ENCODE measurements at places on chromosomes 7 and 10.

DNA sequence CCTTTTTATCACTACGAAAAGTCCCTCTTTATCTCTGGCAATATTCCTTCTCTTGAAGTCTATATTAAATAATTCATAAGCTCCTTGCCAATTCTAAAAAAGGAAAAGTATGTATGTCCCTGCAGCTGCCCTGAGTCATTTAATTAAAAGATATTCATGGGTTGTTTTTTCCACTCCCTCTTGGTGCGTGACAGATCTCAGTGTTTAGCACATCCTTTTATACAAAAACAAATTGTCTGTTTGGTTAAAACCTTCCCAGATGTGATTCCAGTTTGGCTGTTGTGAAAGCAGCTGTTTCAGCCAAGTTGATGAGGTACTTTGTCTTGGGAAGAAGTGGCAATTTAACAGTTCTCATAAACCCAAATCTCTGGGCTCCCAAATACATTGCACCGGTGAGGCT lies 33.8 kb upstream of the PRLHR start:
- no peak for DNase-seq

- DNase-seq, result no peak
These were observed 158.1 kb downstream of the CTNNA3 start for GRCh38 chr10:67537906-67538305.

- no peak for DNase-seq
These were observed 28.8 kb upstream of the HECTD2 start for GRCh38 chr10:91381257-91381891.

DNA sequence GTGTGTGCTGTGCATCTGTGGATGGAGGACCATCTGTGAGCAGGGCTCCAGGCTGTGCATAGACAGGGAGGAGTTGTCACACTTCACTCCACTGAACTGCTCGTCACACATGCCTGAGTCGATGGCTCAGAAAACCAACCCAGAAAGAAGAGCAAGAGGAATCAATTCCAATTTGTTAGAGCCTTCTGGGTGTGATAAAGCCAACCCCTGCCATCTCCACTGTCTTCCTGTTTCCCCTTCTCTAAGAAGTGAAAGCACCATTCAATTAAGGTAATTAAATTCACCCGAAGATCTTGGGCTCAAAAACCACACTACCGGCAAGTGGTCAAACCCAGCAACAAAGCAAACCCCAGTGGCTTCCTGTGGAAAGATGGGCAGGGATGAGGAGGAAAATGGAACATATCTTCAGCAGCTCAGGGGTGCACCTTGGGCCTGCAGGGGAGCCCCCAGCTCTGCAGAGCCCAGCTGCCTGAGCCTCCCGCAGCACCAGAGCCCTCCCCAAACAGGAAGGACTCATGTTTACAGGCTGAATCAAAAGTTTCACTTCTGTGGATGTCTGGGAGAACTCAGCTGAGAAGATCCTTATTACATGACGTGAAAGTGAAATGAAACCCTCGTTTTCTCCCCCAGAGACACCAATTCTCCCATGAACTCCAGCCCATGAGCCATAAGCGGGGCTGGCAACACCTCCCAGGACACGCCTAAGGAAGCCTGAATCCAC lies 10.9 kb downstream of the C10orf71 start:
- no peak for DNase-seq

- peak; percentile 32 for DNase-seq
These were observed 8.8 kb downstream of the DDC start for GRCh38 chr7:50556247-50556991.

- DNase-seq, result no peak
These were observed 29.4 kb upstream of the RAB18 start for GRCh38 chr10:27474741-27475140.

DNA sequence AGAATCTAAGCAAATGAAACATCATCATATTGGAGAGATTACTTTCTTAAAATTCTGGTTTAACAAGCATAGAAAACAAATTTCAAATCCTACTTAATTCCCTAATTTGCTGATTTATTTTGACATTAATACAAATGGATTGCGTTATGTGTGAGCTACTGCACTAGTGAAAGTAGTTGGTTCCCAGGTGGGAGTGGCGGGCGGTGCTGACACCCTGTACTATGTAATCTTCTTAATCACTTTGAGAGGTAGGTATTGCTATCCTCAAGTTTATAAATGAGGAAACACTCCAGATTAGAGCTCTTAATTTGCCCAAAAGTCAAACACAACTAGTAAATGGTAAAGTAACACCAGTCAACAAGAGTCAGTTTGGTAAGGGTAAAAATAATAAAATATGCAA lies 131.1 kb downstream of the ELAPOR2 start:
- DNase-seq, result no peak

DNA sequence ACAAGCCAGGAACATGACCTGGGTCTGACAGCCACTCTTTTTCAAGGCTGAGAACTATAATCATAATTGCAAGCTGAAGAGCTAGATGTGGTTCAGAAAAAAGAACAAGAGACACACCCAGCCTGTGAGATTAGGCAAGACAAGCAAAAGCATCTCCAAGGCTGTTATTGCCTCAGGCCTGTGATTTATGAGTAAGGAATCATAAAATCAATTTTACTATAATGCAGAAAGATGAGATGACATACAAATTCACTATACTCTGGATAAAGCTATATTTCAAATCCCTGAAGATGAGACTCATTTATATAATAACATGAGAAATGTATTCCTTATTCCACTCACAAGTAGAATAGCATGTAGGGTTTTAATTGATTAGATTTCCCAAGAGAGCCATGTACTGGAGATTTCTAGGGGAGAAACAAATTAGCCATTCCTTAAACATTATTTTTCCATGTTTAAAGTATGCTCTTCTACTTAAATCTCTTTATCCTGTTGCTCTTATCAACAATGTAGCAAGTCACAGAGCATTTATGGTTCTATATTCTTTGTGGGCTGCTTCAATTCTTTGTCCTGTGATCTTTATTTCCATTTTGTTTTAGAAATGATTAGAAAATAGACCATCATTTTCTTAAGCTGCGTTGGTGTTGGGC lies 47.4 kb downstream of the FHIP2A start:
- DNase-seq, result no peak

- no peak for DNase-seq
These were observed 142.3 kb upstream of the NRP1 start for GRCh38 chr10:33476757-33477273.

DNA sequence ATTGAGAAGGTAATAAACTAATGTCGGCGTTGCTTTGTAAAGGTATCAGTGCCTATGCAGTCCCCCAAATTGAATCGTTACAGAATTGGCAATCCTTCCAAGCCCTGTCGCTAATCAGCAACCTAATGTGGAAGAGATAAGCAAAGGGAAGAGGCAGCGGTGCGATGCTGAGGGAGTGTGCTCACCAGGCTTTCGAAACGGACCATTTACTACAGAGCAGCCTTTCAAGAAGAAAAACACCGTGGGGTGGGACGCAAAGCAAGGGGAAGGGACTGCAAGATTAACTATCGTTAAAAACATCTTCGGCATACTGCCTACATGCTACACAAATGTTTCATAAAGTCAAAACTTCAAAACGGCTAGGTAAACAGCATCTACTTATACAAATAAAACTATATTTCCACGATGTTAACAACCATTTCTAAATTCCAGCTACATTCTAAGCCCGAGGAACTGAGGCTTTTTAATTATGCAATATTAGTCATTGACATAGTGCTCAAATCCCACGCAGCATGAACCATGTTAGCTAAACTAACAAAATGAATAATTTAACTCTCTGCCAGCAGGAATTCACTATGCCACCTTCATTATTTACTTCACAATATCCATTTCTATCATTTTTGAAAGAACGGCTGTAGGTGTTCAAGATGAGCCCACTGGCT lies 85.2 kb downstream of the CHCHD3 start:
- peak; percentile 82 for DNase-seq

DNA sequence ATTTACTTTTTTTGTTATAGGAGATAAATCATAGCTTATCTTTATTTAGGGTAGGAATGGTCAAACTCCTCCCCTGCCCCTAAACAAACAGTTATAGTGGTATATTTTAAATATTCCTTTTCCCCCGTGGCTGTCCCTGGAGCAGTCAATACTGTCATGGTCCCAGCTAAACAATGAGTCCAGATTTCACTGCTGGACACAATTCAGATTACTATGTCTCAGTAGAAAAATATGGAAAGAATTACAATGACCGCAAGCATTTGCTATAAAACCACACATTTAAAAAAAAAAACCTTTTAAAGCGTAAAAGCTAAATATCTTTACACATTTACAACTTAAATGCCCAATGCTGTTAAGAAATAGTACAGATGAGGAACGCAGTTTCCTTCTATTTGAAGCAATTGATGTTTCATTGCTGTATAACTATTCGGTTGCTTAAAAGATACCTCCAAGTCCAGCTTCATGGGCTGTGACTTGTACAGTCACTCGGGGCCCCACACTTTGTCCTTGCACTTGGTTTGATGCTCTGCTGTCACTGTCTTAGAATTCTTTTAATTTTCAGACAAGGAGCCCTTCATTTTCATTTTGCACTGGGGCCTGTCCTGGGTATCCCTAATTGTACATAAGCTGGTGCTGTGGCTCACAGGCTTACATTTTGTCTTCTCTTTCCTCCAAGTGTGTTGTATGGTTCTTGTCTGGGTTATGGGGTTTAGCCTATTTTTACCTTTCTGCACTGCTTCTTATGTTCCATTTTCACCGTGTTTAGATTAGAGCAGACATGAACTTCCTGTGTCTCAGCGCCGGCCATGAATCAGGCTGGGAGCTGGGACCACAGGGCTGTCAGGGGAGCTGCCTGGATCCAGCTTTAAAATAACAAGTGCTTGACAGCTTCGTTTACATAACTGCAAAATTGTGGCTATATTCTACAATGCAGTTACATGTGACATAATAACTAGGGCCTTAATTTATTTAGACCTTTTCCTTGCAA lies 530.2 kb upstream of the FZD8 start:
- DNase-seq, result no peak

DNA sequence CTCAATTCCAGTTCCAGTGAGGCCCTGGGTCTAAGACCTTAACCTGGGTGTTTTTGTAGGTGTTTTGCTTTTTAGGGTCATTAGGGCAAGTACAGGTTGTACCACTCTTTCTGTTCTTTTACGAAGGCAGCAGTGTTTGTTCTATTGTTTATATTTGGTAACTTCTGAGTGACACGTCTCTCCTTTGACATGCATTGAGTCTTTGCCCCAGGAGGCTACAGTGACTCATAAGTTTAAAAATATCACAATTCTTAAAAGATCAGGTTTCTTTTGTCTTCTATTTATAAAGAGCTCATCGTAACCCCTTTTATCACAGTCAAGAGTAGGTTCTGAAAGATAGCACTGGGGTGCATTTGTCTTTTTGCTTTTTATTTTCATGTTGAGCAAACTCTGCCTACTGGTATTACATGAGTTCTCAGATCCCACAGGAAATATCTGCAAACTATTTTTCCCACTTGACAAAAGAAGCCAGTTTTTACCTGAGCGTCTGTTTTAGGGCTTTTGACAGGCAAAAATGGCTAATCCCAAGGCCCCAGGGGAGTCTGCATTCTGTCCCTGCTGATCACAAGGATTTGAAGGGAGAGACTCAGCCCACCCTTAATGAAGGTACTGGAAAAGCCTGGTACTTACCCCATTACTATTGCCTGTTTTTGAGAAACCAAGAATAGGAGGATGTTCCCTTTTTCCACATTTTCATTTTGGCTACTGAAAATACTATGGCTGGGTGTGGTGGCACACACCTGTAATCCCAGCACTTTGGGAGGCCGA lies 7.9 kb downstream of the NUDT13 start:
- no peak for DNase-seq

DNA sequence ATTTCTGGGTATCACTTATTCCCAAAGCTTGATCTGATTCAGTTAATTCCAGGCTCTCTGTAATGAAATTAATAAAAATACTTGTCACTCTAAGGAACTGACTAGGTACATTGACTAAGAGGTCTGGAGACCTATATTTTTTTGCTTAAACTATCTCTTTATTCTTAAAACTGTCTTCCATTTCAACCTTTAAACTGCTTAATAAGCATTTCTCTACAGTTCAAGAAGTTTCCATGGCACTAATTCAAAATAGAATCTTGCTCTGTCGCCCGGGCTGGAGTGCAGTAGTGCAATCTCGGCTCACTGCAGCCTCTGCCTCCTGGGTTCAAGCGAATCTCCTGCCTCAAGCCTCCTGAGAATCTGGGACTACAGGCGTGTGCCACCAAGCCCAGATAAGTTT lies 117.4 kb downstream of the MTPAP start:
- no peak for DNase-seq

GRCh38 chr7:17512181-17512675 lies 213.8 kb downstream of the AHR start:
- no peak for DNase-seq

DNA sequence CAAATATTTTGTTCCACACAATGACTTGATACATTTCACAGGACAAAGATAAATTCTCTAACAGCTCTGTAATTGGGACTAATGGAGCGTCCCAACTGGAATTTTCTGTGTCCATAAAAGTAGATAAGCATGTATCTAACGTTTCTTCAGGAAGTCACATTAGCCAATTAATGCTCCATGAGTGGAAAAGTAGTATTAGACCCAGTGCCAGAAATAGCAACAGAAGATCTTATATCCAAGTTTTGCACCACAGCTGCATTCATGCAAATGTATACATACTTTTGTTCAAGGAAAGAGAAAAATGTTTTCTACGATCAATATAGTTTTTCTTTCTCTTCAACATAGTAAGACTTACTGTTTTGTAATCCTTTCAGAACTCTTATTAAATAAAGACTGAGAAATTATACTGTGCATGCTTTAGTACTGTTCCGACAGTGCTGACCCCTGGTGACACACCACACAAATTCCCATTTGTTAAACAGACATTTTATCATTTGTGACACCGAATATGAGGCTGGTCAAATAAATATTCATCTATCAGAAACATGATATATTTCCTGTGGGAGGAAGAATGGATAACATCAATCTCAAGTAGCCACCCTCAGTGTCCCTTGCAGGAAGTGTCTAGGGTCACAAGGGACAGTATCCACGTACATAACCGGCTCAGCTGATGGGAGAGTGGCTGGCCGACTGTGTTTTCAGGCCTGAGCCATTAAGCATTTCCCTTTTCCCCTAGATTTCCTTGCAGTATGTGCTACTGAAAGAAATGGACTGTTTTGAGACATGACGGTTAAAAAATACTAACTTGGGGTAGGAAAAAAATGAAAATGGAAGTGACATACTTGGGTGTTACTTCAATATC lies 102.1 kb upstream of the RSU1 start:
- no peak for DNase-seq

GRCh38 chr7:113128031-113128430 lies 9.7 kb upstream of the SMIM30 start:
- no peak for DNase-seq
